ENCODE measurements at places on chromosomes 4 and X. TPM values are rescaled to one million over a fixed set of nuclear protein-coding genes. Genes with fewer than 3 reads are reported as not detected.
A peak's percentile ranks its signal among the peaks of the same experiment; 100 is the strongest.

- no peak overlapping the region for H3K4me3 ChIP-seq
- DNase-seq: no peak
- no peaks in the 10 kb centered on the region for H3K4me1 ChIP-seq
- H3K36me3 ChIP-seq: no peaks in the 10 kb centered on the region
- H3K27me3 ChIP-seq: no peaks in the 10 kb centered on the region
Measured at GRCh38 chrX:40617566-40617965, 5.7 kb upstream of the MPC1L start.

The TRIM60 gene
- total RNA-seq: not detected

The PLAC1 gene
- total RNA-seq: not detected

The USP17L11 gene
- not detected for total RNA-seq

DNA sequence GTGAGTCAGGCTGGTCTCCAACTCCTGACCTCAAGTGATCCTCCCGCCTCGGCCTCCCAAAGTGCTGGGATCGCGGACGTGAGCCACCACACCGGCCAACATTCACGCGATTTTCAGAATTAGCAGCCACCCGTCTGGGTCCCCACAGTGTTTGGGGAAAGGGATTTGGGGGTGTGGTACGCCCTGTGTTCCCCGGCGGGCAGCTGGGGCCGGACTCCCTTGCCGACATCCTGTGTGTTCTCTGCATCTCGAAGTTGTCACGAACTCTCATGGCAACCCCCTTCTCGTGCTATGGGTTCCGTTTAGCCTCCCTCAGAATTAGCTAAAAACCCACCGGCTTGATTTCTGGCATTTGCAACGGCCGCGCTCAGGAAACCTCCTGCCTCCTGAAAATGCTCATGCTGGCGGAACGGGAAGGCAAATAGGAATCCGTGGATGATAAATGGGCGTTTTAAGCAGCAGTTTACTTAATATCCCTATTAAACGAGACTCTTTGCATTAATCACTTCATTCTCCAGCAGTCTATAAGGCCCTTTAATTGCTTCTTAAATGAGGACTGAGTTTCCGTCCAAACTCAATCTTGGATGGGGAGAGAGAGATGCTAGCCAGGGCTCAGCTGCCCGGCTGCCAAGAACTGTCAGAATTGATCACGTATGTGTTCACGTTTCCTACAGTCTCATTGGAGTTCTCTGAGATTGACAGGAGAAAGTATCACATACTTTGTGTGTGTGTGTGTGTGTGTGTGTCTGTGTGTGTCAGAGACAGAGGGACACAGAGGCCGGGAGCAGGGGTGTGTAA is 78.9 kb upstream of the PPP2R3B start:
- H3K27ac ChIP-seq: no peak overlapping the region
- no peaks in the 10 kb centered on the region for H3K4me1 ChIP-seq
- no peaks in the 10 kb centered on the region for H3K36me3 ChIP-seq
- DNase-seq: no peak

- H3K4me3 ChIP-seq: no peak overlapping the region
- no peaks in the 10 kb centered on the region for H3K36me3 ChIP-seq
- no peak for DNase-seq
- H3K4me1 ChIP-seq: no peaks in the 10 kb centered on the region
- no peaks in the 10 kb centered on the region for H3K27me3 ChIP-seq
Measured at GRCh38 chr4:5045097-5045496, 6.2 kb upstream of the STK32B start.

- H3K36me3 ChIP-seq: no peaks in the 10 kb centered on the region
- no peak overlapping the region for H3K4me3 ChIP-seq
- H3K4me1 ChIP-seq: peaks cover 19% of the 10 kb centered on the region
- peak overlapping the region; percentile 82 for H3K27ac ChIP-seq
Measured at GRCh38 chr4:140096483-140096861, 57.5 kb downstream of the MAML3 start.

- DNase-seq: no peak
- no peaks in the 10 kb centered on the region for H3K4me1 ChIP-seq
- H3K27me3 ChIP-seq: no peaks in the 10 kb centered on the region
- no peaks in the 10 kb centered on the region for H3K36me3 ChIP-seq
- no peak overlapping the region for H3K4me3 ChIP-seq
Measured at GRCh38 chrX:72003811-72004750, 93.4 kb downstream of the NHSL2 start.

The TCEAL6 gene
- total RNA-seq: not detected

- no peak overlapping the region for H3K4me3 ChIP-seq
- no peaks in the 10 kb centered on the region for H3K36me3 ChIP-seq
- no peak overlapping the region for H3K27ac ChIP-seq
- no peak for DNase-seq
Measured at GRCh38 chr4:170305627-170306026, 215.9 kb upstream of the AADAT start.
